ENCODE measurements at places on chromosomes 16 and 17.

DNA sequence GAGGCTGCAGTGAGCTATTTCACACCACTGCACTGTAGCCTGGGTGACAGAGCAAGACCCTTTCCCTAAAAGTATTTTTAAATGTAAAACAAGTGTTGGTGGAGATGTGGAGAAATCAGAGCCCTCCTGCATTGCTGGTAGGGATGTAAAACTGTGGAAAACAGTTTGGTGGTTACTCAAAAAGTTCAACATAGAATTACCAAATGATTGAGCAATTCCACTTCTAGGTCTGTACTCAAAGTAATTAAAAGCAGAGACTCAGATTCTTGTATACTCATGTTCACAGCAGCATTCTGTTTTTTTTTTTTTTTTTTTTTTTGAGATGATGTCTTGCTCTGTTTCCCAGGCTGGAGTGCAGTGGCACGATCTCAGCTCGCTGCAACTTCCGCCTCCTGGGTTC lies 141.8 kb downstream of the PITPNC1 start:
- DNase-seq, result no peak

GRCh38 chr17:45839442-45839841 lies 5.2 kb upstream of the SPPL2C start:
- no peak for DNase-seq

- DNase-seq, result no peak
These were observed 115.1 kb upstream of the SDK2 start for GRCh38 chr17:73759324-73759723.

DNA sequence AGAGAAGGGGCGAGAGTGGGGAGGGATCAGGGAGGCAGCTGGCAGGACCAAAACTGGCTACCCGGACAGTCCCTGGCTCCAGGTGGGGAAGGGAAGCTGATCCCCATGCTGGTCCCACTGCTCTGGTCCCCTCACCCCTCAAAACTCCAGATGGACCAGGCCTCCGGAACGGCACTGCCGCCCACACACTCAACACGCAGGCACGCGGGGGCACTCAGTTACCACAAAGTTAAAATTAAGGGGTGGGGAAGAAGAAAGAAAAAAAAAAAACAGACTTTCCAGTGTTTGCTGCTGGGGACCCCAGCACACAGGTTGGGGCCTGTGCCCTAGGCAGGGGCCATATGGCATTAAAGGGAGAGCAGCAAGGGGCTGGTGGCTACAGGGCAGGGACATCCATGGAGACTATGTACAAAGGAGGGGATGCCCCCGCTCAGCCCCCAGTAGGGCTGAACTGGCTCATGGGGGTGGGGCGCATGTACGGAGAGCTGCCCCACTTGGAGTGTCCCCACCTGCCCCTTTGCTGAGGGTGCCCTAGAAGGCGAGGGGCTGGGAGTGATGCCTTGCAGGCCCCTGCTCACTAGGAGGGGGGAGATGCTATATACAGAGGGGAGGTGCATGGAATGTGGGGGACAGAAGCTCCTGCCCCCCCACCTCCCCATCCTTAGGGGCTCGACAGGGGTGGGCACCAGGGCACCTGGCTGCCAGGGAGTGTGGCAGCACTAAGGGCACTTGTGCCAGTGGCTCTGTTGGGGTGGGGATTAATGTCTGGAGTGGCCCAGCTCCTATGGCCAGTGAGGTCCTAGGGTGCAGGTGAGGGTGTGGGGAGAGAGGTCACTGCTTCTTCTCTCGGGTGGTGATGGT lies 5.6 kb downstream of the TP53I13 start:
- no peak for DNase-seq

- no peak for DNase-seq
These were observed 8.2 kb upstream of the RSKR start for GRCh38 chr17:28622186-28622585.

- no peak for DNase-seq
These were observed 72.2 kb upstream of the CES5A start for GRCh38 chr16:55947366-55947765.

DNA sequence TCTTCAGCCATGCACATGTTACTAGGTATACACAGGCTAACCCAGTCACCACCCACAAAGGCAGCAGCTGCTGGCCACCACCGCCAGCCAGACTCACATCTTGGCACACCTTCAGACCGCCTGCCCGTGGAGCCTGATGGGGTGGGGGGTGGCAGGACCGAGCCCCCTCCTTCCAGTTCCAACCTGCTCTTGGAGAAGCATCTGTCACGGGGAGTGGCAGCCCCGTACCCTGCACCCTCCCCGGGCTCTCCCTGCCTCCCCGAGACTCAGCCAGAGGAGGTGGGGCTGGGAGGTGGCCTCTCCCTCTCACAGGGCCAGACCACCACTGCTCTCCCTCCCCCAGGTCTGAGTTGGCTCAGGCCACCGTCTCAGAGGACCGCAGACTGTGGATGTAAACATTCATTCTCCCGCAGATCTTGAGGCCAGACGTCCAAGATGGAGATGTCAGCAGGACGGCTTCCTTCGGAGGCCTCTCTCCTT lies 11.3 kb upstream of the RBFOX3 start:
- DNase-seq, result no peak

DNA sequence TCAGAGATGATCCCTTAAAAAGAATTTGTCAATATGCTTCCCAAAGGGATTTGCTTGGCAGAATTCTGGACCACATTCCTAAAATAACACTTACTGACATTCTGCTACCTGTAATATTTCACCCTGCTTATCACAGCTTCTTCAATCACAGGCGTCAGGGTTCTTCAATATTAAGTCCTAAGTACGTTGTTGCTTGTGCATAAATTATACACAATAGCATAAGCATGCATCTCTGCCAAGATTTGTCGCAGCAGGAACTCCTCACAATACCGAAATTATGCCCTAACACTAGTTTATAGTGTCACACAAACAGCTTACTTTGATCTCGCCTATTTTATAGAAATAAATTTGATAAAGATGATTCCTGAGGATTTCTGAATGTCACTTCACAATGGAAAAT lies 48.9 kb downstream of the UBE2G1 start:
- DNase-seq, result no peak
